ENCODE measurements at places on chromosomes 16 and 17.

- no peak for DNase-seq
These were observed 67.1 kb upstream of the METRNL start for GRCh38 chr17:83012200-83012785.

DNA sequence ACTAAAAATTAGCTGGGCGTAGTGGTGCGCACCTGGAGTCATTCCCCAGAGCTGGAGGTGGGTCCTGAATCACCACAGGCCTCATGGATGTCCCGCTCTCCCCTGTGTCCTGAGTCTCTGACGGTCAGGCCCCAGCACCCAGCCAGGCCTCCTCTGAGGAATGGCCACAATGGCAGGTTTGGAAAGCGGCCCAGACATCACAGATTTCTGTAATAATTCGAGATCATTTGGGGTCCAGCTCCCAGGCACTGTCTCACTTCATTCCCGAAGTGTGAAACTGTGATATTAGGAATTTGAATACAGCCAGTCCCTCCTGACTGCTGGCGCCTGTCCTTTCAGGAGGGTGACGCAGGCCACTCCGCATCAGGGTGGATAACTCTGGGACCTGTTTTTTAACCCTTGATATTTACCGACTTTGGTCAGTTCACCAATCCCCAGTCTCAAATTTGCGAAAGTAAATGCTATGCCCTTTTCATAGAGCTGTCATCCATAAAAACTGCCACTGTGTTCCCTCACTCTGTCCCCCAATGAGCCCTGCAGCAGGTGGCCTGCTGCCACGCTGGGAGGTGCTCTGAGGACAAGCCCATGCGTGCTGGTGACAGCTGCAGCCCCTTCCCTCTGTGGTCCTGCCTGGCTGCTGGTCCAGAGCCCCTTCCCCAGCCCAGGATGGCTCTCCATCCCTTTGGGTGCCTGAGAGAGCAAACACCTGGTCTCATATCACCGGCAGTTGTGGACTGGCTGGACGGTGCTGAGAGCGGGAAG, 28.3 kb upstream of the RPTOR start:
- no peak for DNase-seq

- DNase-seq = no peak
These were observed 59.1 kb upstream of the SMIM36 start for GRCh38 chr17:55570391-55570790.

DNA sequence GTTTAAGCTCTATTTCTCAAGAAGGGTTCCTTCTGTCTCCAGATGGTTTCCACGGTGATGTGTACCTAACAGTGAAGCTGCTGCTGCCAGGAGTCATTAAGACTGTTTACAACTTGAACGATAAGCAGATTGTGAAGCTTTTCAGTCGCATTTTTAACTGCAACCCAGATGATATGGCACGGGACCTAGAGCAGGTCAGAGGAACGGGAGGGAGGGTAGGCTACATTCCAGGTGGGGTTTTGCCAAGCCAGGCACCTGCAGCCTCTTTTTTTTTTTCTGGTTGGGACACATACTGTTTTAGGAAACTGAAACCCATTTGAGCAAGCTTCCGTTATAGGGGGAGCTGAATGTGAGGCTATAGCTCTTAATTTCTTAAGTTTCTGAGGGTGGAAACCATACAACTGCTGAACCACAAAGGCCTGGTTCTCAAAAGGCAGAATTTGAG, 10.6 kb downstream of the LIG3 start:
- DNase-seq = no peak

GRCh38 chr17:45042346-45043120, 8.9 kb downstream of the DCAKD start:
- DNase-seq = no peak

DNA sequence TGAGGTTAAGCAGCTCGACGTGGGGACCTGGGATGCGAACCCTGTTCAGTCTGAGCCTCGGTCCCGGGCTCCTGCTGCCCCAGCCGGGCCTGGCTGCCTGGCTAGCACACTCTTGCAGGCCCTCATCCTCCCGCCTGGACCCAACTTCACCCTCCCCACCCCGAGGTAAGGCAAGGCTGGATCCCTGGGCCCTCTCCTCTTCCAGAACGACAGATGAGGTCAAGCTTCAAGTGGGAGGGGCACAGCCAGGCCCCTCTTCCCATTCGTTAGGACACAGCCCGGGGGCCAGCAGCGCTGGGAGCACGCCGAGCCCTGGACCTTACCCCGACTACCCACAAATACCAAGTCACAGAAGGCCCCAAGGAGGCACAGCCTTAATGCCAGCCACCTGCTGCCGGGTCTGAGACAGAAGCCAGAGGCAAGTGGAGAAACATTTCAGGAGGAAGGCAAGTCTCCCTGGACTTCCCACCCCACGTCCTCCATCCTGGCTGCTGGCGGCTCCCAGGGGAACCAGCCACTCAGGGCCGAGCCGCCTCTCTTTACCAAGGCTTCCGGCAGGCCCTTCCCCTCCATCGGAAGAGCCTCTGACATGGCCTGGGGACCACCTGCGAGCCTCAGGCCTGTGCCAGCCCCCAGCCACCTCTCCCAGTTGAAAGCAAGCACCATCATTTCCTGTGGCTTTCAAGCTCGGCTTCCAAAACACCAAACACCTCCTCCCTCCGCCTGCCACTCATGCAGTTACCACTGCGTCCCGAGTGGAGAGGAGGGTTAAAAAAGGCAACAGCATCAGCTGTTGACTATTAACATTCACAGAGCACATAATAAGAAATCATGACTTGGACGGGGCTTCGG, 59.9 kb downstream of the RPH3AL start:
- DNase-seq = no peak

DNA sequence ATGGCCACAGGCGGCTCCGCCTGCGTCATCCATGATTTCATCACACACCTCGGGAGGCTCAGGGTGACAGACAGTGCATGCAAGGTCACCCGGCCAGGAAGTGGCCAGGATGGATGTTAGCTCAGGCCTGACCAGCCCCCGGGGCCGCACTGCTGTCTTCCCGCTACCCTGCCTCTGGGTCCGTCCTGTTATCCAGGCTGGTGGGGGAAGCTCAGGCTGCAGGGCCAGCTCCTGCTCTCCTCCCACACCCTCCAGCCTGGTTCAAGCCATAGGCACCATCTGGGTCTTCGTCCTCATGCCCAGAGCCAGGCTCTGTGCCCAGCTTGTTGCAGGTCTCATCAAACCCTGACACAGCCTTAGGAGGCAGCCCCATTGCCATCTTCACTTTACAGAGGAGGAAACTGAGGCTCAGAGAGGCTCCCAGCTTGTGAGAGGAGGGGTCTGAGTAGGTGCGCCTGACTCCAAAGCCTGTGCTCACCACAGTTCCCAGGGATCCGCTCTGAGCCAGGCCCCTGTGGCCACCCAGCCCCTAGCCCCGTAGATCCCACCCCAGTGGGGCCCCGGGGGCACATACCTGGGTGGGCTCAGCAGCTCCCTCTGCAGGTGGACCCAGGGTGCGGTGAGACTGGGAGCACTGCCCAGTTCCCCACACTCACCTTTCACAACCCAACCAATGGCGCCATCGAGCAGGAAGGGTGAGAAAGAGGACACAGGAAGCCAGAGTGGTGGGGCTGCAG, 412 bp upstream of the ADGRG3 start:
- DNase-seq = no peak

GRCh38 chr17:79233916-79234551, 159.4 kb downstream of the ENGASE start:
- no peak for DNase-seq

DNA sequence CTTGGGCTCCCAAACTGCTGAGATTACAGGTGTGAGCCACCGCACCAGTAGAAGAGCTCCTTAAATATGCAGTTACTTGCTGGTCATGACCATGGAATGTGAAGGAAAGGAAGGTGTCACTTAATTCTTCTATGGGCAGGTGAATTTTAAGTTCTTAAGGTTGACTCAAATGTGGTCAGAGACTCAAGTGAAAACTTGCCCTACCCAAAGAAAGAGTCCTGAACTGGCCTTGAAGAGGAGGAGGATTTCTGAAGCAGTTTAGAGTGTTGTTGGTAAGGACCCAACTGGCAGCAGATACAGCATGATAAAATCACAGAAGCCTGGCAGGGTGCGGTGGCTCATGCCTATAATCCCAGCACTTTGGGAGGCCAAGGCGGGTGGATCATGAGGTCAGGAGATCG, 29.4 kb downstream of the CHD9 start:
- no peak for DNase-seq

DNA sequence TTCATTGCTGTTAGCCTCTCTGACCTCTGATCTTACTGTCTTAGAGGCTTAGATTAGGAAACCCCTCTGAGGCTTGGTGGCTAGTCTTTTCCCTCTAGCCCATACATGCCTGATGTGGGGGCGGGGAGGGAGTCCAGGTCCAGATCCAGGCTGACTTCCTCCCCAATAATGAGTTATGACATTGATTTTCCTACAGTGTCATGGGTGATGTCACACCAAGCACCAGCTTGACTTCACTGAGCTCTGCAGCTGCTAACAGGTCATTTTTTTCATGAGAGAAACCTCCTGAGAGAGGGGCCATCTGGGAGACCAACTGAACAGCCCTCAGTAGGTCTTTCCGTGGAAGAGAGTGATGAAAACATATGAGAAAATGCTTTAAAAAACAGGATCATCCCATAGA, 180.2 kb upstream of the N4BP1 start:
- DNase-seq = no peak

GRCh38 chr17:36184023-36184765, 7.8 kb upstream of the TBC1D3B start:
- DNase-seq = no peak

GRCh38 chr17:64998436-64999190, 57.9 kb downstream of the GNA13 start:
- no peak for DNase-seq

DNA sequence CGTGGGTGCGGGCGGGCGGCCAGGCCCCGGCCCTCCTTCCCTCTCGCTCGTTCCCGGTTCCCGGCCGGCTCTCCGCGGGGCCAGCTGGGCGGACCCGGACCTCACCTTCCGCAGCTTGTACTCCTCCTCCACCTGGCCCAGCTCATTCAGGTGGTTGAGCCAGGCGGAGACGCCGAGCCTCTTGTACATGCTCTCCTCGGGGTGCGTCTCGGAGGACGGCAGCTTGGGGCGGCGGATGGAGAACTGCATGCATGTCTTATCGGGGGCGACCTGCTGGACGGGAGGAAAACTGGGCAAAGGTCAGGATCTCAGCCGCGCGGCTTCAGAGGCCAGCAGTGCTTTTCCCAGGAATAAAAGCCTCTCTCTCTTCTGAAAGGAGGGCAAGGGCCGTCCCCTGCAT, 85.4 kb downstream of the TBC1D16 start:
- DNase-seq = no peak

GRCh38 chr16:80509872-80510271, 30.9 kb upstream of the DYNLRB2 start:
- DNase-seq = no peak

DNA sequence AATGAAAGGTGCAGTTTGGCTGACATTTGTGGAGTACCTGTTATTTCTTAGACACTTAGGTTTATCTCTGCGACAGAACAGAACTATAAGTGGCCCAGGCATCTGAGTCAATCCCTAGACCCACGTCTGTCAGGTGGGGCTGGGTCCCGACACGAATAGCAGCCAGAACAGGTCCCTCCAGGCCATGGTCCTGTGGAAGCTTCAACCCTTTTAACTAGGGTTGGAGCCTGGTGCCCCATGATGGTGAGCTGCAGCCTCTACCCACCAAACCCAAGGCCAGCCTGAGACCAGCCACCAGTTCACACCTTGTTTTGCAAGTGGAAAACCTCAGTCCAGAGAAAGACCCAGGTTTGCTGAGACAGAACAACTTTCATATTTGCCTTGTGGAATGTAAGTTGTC, 74.6 kb upstream of the TMEM97 start:
- DNase-seq = no peak

DNA sequence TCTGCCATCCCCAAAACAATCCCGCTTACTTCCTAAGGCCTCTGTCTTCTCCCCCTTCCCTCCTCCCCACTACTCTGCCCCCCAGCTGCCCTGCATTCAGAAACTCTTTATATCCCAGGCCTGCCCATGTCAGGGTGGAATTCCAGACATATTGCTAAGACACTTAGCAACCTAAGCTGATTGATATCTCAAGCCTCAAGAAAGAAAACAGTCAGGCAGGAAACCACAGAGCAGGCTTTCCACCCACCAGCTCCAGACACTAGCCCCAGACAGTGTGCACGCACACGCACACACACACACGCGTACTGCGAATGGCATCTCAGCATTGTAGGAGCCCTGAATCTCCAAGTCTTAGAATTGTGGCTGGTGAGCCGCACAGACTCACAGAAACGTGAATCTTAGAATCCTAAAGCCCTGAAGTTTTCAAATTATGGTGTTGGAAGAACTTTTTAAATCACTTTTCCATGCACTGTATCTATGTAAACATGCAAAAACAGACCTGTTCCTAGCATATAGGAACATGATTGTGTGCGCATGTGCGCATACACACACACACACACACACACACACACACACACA, 8.8 kb upstream of the LPCAT2 start:
- no peak for DNase-seq

DNA sequence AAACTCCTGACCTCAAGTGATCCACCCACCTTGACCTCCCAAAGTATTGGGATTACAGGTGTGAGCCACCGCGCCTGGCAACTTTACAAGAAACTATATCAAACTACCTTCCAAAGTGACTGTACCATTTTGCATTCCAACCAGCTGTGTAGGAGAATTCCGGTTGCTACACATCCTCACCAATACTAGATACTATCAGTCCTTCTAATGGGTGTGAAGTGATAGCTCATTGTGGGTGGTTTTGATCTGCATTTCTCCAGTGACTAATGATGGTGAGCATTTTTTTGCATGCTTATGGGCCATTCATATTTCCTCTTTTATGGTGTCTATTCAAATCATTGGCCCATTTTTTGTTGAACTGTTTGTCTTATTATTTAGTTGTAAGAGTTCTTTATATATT, 37.7 kb downstream of the SCNN1B start:
- DNase-seq = no peak

DNA sequence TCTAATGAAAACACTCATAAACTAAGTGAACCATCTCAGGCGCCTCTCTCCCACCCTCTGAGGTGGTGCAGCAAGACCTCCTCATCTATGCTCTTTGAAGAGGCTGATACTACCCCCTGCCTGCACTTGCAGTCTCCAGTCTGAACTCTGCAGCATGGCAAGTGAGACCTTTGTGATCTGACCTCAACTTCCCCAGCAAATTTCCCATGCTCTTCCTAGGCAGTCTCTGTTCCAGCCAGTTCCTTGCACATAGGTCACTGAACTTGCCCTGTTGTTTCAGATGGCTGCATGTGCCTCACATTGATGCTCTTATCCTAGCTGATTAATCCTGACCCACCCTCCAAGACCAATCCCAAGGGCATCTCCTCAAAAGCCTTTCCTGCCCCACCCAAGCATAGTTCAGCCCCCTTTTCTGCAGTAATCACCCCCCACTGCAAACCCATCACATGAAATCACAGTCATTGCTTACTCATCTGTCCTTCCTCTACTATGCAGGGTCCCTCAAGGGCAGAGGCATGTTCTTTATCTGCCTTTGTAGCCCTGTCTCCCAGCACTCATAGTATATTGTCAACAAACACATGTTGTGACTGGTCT, 42.0 kb downstream of the TBX21 start:
- DNase-seq = no peak

- DNase-seq = no peak
These were observed 22.6 kb upstream of the METRNL start for GRCh38 chr17:83056583-83057396.

Data from NCI-H2227 treated with DMSO at 0.1 percent for 48 hours (cell line).